ENCODE measurements at places on chromosomes 7 and 10. TPM values are rescaled to one million over a fixed set of nuclear protein-coding genes. Genes with fewer than 3 reads are reported as not detected.

DNA sequence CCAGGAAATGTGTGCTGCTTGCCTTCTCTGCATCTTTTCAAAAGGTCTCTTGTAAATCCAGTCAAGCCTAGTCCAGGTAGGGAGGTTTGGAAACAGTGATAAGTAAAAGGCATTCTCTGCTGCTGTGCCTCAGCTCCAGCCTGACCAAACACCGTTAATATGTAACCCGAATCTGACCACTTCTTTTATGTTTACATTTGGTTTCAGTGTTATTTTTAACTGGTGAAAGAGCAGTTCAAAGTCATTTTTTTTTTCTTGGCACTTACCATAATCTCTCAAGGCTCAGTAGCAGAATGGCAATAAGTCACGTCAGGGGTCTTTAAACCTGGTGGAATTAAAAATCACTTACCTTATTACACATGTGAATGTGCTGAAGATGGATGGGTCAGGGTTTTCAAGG, 216.8 kb downstream of the PTEN start:
- no peaks in the 10 kb centered on the region for H3K27me3 ChIP-seq
- no peaks in the 10 kb centered on the region for H3K4me1 ChIP-seq

The CCDC71L gene
- total RNA-seq = 27.4 TPM

GRCh38 chr7:22972207-22972606, 41.7 kb downstream of the HYCC1 start:
- no peak overlapping the region for H3K4me3 ChIP-seq
- H3K36me3 ChIP-seq = no peaks in the 10 kb centered on the region
- no peaks in the 10 kb centered on the region for H3K27me3 ChIP-seq

The MEPCE gene
- 75.9 TPM for total RNA-seq

The NXPH1 gene
- not detected for total RNA-seq

GRCh38 chr10:135132-135600, at the start of gene ZMYND11:
Gene ZMYND11 (plus strand): TSS chr10:135455. CDS start chr10:180013, 44,558 bp downstream.
- peak; percentile 77 for DNase-seq
- H3K4me1 ChIP-seq = peaks cover 24% of the 10 kb centered on the region

- H3K4me1 ChIP-seq = no peaks in the 10 kb centered on the region
- H3K27me3 ChIP-seq = no peaks in the 10 kb centered on the region
- no peak overlapping the region for H3K4me3 ChIP-seq
- DNase-seq = no peak
Measured at GRCh38 chr7:52154382-52154781, 837.8 kb upstream of the COBL start.

Data from CD8-positive, alpha-beta memory T cell (primary cell).